ENCODE measurements at places on chromosomes 5 and 9.

DNA sequence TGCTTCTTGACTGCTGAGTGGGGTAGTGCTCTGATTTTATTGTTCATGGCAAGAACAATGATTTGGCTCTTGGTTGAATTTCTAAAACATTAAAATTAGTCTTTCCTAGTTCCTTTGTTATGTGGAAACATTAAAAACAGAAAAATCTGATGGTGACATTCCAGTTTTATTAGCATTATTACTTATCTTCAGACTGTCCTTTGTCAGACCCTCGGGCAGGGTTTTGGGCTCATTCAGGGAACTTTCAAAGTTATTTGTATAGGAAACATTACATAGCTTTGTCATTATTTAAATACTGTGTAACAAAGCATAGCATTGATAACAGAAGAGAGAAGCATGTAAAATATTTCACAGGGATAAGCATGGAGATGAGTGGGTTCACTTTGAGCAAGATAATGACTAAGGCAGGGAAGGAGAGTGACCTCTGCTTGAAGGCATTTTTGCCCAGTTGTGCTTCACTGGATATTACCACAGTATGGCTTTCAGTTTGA, 119.9 kb downstream of the KDM4C start:
- no peak for DNase-seq

- DNase-seq = no peak
These were observed 34.6 kb upstream of the CPLX2 start for GRCh38 chr5:175836737-175837136.

GRCh38 chr5:96875791-96876291, 459 bp upstream of the ERAP2 start:
- no peak for DNase-seq

DNA sequence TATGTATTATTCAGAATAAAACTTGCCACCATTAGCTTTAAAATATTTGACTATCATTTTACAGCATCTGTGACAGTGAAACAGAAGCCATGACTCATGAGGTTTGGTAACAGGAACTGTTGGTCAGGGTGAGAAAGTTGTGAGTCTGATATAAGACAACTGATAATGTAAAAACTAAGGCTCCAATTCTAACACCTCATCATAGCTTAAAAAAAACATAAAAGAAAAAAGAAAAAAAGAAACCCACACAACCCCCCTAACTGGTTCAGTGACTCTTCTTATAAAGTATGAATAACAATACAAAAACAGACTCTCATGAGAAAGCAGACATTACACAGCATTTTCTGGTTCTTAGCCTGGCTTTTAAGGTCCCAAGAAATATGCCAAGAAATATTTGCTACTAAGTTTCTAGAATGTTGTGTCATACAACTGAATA, 85.8 kb downstream of the MRPS27 start:
- no peak for DNase-seq

- DNase-seq = no peak
These were observed 3.2 kb downstream of the NKD2 start for GRCh38 chr5:1011741-1012312.

DNA sequence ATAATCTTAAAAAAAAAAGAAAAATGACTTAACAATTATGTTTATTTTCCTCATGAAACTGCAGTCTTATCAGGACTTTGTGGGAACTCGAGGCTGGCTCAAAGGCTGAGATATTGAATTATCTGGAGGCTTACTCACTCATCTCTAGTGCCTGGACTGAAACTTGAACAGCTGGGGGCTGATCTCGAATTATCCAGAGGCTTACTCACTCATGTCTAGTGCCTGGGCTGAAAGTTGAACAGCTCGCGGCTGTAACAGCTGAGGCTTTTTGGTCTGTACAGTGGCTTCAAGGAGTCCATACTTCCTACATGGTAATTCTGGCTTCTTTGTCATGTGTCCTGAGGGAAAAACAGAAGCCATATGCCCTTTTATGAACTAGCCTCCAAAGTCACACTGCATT, 371.9 kb downstream of the CETN3 start:
- no peak for DNase-seq

DNA sequence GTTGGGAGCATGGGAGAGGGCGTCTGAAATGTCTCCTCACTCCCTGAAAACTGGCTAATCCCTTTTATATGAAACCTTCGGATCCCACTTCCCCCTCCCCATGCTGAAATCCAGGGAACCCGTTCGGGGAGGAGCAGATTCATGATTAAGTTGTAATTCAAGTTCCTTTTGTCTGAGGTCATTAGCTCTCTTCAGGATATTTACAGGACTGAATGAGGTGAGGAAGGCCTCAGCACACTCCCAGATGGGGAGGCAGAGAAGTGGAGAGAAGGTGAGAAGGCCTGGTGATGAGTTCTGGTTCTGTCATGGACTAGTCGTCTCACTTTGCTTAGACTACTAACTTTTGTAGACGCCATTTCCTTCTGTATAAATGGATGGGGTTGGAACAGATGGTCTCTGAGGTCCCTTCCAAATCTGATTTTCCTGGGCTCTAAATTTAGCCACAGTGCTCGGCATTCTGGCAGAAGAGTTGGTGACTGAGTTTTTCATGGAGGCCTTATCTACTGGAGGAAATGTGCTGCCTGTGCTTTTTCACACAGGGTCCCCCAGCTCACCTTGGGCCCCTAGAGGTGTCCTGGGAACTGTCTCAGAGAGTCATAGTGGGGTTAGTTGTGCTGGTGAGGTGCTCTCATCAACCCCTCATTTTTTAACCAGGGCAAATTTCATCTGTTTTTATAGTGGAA, 62.3 kb downstream of the PRDM6 start:
- no peak for DNase-seq

GRCh38 chr5:150114773-150115408, 28.5 kb upstream of the CSF1R start:
- DNase-seq = no peak

- DNase-seq = no peak
These were observed 390.3 kb upstream of the DMAC1 start for GRCh38 chr9:8189881-8190280.

- no peak for DNase-seq
These were observed 474.2 kb downstream of the PRELID2 start for GRCh38 chr5:145360936-145361335.

DNA sequence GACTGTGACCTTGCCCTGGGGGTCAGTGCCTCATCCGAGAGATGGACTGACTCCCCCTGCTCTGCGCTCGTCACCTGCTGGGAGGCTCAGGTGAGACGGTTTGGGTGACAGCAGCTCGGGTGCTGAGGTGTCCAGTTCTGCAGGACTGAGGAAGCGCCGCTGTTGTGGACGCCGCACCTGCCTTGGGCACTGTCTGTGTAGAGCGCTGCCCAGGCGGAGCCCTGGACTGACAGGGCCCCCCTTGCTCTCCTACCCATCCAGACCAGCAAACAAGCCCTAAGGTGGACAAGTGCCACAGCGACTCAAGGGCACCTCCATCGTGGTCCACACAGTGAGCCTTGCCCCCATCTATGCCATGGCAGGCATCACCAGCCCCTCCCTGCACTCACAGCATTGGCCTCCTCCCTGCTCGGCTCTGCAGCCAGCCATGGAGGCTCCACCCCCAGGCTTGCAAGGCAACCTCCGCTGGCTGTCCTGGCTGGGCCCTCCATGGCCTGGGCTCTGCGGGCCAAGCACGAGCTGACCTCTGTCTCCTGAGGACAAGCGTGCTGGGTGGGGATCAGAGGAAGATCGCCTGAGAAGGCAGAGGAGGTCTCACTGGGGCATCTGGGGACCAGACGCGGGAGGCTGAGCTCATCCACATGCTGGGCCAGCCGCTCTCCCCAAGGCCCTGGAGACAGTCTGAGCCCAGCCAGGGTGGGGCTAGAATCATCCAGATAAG, 87.1 kb upstream of the COL5A1 start:
- DNase-seq = peak; percentile 58

DNA sequence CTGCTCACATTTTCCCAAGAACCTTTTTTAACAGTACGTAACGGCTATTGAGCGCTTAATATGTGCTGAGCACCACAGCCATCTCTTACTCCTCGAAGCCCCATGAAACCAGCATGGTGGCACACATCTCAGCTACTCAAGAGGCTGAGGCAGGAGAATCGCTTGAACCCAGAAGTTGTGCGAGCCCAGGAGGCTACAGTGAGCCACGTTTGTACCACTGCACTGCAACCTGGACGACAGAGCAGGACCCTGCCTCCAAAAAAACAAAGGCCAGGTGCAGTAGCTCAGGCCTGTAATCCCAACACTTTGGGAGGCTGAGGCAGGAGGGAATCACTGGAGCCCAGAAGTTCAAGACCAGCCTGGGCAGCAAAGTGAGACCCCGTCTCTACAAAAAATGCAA, 28.2 kb downstream of the AQP7 start:
- DNase-seq = peak; percentile 23

GRCh38 chr9:35002623-35003022, 13.1 kb downstream of the DNAJB5 start:
- no peak for DNase-seq

DNA sequence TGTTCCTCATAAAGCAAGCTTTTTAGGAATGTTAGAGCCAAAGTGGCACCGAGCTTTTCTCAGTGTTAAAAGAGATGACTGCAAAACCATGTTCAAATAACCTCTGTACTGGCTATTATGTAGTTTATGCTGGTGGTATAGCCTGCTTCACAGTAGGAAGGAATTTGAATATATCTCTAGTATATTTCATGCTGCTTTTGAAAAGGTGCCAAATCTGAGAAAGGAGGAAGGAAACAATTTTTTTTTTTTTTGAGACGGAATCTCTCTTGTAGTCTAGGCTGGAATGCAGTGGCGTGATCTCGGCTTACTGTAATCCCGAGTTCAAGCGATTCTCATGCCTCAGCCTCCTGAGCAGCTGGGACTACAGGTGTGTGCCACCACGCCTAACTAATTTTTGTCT, 13.5 kb downstream of the CREBRF start:
- DNase-seq = no peak

- no peak for DNase-seq
These were observed 354.9 kb downstream of the DIRAS2 start for GRCh38 chr9:90287567-90288274.

DNA sequence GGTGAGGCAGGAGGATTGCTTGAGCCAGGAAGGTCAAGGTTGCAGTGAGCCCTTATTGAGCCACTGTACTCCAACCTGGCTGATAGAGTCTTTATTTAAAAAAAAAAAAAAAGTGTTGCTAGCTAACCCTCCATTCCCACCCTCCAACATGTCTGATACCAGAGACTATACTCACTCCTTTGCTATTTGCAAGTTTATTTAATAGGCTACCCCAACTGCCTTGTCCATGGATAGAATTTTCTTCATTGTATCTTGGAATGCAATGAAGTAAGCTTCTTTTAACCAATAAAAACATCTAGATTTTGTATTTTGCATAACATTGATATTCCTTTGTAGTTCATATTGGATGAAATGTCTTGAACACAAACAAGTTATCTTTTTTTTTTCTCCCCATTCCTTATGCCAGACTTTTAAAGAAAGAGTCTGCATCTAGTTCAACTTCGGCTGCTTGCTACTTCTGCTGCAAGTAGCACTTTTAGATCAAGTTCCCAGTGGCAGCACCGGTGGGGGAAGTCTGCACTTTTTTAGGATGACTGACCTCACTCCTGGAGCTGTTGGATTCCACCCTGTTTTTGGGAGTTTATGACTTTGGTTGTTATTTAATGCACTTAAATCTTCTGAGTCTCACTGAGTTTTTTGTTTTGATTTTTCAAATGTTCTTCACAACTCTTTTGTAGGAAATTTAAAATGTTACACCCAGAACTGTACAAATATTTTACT, 112.5 kb downstream of the UHRF2 start:
- no peak for DNase-seq

DNA sequence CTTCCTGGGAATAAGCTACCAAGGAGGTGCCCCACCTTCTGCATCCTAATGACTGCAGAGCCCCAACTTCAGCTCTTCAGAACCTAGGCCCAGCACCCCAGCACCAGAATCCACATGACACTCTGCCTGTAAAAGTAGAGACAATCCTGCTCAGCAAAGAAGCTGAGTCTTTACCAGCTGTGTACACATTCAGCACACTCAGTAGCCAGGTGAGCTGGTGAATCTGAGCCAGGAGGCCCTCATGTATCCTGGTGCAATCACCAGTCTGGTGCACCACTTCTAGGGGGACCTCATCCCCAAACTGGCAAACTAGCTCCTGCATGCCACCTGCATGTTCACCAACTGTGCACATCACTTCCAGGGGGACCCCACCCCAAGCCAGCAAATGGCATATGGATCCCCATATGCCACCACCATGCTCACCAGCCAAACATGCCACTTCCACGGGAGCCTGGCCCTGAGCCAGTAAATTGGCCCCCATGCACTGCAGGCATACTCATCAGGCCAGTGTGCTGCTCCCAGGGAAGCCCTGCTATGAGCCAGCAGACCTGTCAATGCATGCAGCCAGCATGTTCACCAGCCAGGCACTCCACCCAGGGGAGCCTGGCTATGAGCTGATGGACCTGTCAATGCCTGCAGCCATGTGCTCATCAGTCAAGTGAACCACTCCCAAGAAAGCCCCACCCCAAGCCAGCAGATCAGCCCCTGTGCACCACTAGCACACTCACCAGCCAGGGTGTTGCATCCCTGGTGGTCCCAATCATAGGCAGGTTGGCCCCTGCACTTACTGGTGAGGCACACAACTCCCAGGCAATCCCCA, 15.6 kb upstream of the BTNL9 start:
- DNase-seq = no peak

DNA sequence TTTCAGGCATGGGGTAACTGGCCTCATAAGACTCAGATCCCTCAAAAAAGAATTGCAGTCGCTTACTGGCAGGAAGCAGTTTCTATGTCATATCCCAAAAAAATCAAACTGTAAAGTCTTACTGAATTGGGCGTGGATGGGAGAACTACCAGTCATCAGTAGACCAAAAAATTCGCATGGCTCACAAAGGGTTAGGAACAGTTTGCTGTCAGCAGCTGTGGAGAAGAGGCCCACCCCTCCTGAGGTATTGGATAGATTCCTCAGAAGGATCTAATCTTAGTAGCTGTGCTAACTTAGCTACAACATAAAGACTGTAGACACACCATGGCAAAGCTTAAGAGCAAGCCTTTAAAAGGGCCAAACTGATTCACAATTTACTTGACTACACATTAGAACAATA, 478.3 kb upstream of the FTMT start:
- DNase-seq = no peak

DNA sequence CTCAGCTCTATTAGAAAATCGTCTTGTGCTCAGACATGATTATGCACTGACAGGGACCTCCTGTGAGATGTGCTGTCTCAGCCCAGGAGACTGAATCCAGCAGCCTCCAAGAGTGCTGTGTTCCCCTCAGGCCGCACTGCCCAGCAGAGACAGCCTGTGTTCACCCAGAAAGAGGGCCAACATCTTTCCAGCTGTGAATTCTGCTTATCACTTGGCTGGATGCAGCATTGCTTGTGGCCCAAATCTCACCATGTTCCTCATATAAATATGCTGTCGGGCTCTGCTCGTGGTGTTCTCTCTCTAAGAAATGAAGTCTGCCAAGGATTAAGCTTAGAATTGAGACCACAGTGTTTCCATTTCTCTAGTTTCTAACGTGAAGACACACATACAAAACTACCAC, 983.0 kb upstream of the WWC1 start:
- DNase-seq = no peak

GRCh38 chr5:16548115-16548514, 68.7 kb downstream of the RETREG1 start:
- no peak for DNase-seq

- peak; percentile 40 for DNase-seq
These were observed 50.5 kb upstream of the EXOC3 start for GRCh38 chr5:392431-392988.
